ENCODE measurements at places on chromosomes 12 and 14. TPM values are rescaled to one million over a fixed set of nuclear protein-coding genes. Genes with fewer than 3 reads are reported as not detected.

DNA sequence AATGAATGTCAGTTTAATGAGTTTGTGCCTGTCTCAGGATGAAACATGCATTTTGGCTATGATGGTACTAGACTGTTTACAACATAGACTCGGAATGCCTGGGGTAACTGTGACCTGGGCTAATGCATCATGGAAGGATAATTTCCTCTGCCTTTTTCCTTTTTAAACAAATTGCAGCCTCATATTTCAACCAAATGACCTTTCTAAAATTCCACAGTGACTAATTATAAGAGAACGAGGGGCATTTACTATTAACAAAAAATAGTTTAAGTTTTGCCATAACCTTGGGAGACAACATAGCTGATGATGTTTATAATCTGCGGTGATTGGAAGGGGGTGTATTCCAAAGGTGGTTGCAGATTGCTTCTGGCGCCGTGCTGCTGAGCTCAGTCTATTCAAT lies 1140.5 kb downstream of the GALC start:
- no peak for DNase-seq

GRCh38 chr14:76599559-76600287 lies 161.5 kb upstream of the VASH1 start:
- no peak for DNase-seq

- DNase-seq: no peak
Observed at GRCh38 chr12:100138803-100139098, 3.9 kb downstream of the BLTP3B start.

DNA sequence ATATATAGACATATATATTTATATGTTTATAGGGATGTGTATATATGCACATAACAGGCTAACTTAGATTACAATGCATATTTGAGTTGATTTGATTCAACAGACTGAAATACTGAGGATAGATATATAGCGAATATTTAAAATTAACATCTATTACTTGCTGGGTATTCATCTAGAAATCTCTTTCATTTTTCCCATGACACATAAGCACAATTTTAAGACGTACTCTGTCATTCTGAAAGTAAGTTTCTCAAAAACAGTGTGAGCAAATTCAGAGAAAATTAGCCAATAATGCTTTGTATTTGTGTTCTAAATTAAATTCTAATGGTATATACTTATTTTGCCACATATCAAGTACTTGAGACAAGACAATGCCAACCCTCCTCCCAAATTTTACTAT lies 907.5 kb upstream of the MDGA2 start:
- DNase-seq: no peak

DNA sequence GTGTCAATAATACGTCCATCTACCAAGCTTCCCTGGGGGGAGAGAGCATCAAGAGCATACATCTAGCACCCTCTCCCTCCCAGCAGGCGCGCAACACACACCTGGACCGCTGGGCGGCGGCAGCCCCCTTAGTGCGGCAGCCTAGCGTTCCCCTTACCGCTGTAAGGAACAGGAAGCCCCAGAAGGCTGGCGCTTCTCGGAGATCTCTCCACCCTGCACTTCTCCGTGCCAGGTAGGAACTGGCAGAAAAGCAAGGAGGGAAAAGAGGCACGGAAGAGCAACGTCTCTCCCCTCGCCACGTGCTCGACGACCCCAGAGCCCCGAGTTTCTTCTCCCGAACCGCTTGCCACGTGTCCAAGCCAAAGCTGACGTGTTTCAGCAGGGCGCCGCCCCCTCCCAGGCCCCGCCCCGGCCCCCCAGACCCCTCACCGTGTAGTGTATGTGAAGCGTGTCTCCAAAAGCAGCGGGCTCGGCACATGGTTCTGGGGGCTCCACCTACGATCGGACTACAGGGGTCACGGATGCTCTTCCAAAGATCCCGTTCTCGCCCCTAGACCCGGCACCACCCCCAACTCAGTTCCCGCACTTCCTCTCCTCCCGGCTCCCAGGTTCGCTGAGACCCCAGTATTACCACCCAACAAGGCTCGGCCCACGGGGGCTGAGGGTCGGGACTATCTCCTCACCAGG lies 532 bp downstream of the FKBP11 start:
- DNase-seq: peak; percentile 65

DNA sequence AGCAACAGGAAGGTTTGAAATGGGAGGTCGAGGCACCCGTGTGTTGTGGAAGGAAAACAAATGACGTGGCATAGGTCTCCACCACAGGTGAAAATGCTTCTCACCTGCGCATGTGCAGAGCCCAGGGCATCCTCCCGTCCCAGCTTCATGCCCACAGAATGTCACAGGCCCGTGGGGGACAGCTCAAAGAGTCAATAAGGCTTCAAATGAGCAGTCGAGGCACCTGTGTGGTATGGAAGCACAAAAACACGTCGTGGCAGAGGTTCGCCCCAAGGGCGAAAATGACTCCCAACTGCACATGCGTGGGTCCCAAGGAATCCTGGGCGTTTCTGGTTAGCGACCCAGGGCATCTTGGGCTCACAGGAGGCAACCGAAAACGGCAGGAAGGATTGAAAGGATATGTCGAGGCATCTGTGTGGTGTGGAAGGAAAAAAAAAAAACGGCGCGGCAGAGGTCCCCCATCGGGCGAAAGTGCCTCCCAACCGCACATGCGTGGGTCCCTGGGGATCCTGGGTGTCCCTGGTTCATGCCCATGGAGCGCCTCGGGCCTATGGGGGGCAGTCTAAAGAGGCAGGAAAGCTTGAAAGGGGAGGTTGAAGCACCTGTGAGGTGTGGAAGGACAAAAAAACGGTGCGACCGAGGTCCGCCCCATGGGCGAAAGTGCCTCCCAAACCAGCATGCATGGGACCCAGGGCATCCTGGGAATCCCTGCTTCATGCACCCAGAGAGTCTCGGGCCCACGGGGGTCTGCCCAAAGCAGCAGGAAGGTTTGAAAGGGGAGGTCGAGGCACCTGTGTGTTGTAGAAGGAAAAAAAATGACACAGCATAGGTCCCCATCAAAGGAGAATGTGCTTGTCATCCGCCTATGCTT lies 578.5 kb downstream of the ALG10 start:
- DNase-seq: no peak

DNA sequence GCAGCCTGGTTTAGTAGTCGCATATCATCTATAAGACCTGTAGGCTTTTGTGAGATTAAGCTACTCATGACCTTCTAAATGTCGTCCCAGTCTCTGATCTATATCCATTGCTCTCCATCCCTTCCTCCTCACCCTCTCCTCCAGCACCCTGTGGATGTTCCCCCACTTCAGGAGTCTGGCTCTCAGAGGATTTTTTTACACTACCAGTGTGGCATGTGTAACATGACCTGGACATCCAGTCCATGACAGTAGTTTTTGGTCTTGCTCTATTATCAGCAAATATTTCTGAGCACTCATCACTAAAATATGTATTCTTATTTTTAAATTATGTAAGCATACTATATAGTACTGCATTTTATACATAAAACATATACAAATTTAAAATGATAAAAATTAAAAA lies 142.1 kb downstream of the DYRK2 start:
- DNase-seq: no peak

- no peak for DNase-seq
Observed at GRCh38 chr12:84811291-84811690, 101.3 kb downstream of the SLC6A15 start.

GRCh38 chr14:100539003-100539660 lies 48.1 kb downstream of the BEGAIN start:
- peak; percentile 6 for DNase-seq

ACVRL1 gene
- 93.9 TPM for total RNA-seq

AQP6 gene
- not detected for total RNA-seq

KRT74 gene
- total RNA-seq: not detected

RFX4 gene
- total RNA-seq: not detected

MYF5 gene
- not detected for total RNA-seq
